ENCODE measurements at places on chromosomes 5 and 9.
A peak's percentile ranks its signal among the peaks of the same experiment; 100 is the strongest.

- DNase-seq, result no peak
These were observed 53.9 kb upstream of the TRIM32 start for GRCh38 chr9:116632990-116633838.

GRCh38 chr5:81140441-81140840, 92.7 kb upstream of the CKMT2 start:
- no peak for DNase-seq

GRCh38 chr9:73148447-73148937, 3.2 kb upstream of the ANXA1 start:
- no peak for DNase-seq

- no peak for DNase-seq
These were observed 692.9 kb upstream of the EDIL3 start for GRCh38 chr5:85077581-85077980.

- DNase-seq, result no peak
These were observed 214.4 kb upstream of the ELL2 start for GRCh38 chr5:96176022-96176421.

- no peak for DNase-seq
These were observed 103.9 kb downstream of the INSYN2B start for GRCh38 chr5:169876386-169876785.

GRCh38 chr9:91905991-91906469, 44.0 kb downstream of the ROR2 start:
- peak; percentile 50 for DNase-seq

DNA sequence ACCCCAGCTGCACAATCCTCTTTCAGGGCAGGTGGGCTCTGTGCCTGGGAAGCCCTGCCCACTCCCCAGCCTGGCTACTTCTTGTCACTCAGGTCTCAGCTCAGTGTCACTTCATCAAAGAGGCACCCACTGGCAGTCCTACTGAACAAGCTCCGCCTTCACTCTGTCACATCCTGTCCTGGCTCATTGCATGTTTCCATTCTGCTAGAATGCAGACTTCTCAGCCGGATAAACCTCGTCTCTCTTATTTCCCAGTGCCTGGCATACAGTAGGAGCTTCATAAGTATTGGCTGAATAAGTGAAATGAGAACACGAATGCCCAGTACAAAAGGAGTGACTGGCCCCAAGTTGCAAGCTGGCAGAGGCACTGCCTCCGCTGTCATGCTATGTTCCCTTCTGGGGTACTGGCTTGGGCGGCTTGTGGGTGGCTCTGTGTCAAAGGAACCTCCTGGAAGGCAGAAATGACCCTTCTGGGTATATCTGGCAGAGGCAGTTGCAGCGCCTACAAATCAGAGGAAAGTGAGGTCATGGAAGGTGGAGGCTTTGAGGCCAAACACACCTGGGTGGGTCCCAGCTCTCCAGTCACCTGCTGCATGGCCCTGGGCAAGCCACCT, 98.3 kb upstream of the PHYKPL start:
- no peak for DNase-seq

DNA sequence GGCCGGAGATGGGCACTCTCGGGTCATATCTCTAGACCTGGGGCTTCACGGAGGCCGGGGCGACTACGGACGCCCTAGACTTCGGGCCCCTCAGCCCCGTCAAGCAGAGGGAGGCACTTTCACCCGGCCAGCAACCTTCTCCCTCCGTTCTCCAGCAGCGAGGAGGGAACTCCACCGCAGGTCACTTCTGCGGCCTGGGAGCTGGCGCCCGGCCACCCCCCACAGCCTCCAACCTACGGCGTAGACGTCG, 201 bp downstream of the DOLK start:
- DNase-seq, result no peak

GRCh38 chr9:2787065-2787464, 56.8 kb downstream of the PUM3 start:
- no peak for DNase-seq

DNA sequence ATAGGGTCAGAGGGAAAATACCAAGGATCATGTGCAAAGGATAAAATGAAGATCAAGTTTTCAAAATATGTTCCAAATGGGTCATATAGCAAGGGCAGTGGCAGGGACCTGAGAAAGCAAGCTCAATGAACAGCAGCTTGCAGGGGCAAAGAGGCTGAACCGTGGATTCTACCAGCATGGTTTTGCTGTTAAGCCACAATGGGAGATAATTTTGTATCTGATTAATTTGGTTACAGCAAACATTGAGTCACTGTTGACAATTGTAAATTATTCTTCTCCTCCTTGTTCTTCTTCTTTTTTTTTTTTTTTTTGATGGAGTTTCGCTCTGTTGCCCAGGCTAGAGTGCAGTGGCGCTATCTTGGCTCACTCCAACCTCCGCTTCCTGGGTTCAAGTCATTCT, 18.4 kb upstream of the ERAP2 start:
- DNase-seq, result no peak

DNA sequence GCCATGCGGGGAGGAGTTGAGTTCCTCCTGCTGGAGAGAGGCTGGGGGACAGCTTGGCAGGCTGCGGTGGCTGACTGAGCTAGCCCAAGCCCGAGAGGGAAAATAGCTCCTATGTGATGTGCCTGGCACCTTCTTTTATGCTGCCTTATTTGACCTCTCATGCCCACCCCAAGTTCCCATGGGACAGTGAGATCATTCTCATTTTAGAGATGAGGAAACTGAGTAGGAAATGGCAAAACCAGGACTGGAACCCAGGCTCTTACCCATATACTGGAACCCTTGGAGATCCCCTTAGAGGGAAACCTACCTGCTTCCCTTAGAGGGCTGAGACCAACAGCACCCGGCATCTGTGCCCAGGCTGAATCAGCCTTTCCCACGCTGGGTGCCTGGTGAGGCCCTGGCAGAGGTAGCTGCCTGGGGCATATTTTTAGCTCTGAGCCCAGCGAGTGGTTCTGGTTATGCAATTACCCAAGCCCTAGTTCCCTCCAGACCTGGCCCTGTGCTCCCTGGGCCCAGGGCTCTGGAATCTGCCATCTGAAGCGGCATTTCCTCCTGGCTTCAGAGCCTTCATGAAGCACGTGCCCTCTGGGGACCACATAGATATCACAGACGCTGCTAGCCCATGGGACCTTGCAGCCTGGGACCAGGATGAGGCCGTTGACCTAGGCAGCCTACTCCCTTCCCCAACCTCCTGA, 23.6 kb downstream of the COL27A1 start:
- no peak for DNase-seq

- DNase-seq, result peak; percentile 98
These were observed at the start of gene NAIF1 for GRCh38 chr9:128066713-128067644. NAIF1 (minus strand) TSS chr9:128067320; CDS start chr9:128067101, 219 bp downstream.

- DNase-seq, result peak; percentile 86
These were observed 22.2 kb upstream of the JADE2 start for GRCh38 chr5:134503088-134503936.

DNA sequence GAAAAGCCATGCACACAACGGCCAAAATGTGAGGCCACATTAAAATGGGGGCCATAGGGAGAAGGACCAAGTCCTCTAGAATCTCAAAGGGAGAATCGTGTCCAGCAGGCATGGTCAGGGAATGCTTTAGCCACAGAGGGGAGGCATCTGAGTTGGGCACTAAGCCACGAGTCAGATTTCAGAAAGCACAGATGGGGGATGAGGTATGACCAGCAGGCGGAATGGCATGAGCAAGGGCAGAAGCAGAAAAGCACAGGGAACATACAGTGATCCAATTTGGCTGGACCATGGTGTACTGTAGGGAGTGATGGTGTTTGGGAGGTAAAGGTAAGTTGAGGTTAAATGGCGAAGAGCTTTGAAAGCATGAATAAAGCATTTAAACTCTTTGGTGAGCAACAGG, 214.6 kb downstream of the TLE1 start:
- DNase-seq, result no peak

DNA sequence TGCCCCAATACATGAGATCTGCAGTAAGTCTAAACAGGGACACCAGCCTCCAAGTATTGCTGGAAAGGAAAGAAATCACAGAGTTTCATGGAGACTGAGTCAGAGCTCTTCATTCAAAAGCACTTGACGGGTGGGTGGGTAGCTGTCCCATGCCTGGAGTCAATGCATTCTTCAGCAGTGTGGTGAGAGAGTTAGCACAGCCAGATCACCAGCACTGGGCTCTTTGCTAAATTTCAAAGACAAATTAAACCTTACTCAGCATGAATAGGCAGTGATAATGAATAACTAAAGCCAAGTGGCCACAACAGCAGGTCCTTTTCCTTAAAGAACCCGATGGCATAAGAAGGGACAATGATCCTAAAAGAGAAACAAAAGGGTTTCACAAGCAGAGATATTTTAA, 192.4 kb downstream of the ACTL7B start:
- no peak for DNase-seq

DNA sequence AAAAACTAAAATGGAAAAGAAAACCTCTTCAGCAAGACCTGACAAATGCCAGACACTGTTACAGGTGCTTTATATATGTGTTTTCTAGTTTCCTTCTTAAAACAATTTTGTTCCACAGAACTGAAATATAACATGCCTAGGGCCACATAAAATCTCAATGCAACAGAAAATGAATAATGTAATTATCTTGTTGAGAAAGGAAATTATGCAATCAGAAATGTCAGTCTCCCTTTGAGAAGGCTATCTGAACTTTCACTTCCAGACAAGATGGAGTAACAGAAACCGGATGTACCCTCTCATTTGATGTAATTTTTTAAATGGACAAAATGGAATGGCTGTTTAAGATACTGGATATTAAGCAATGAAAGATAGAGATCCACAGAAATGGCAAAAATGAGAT, 79.2 kb downstream of the AGTPBP1 start:
- no peak for DNase-seq

DNA sequence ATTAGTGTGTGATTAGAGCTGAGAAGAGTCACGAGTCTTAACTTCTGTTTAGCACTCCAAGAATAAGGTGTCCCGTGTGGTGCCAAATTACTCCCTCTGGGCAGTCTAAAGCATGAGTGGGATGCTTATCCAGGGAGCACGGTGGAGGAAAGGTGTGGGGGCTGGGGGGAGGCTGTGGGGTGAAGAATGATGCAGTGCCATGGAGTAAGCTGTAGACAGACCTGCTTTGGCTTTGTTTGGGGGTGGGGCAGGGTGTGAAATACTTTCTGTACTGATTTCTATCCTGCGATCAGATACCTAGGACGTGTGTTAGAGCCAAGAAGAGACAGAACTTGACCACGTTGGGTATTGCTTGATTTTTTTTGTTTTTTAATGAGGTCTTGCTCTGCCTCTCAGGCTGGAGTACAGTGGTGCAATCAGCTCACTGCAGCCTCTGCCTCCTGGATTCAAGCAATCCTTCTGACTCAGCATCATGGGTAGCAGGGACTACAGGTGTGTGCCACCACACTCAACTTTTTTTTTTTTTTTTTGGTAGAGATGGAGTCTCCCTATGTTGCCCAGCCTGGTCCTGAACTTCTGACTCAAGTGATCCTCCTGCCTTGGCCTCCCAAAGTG, 232.8 kb downstream of the MAN2A1 start:
- DNase-seq, result no peak

DNA sequence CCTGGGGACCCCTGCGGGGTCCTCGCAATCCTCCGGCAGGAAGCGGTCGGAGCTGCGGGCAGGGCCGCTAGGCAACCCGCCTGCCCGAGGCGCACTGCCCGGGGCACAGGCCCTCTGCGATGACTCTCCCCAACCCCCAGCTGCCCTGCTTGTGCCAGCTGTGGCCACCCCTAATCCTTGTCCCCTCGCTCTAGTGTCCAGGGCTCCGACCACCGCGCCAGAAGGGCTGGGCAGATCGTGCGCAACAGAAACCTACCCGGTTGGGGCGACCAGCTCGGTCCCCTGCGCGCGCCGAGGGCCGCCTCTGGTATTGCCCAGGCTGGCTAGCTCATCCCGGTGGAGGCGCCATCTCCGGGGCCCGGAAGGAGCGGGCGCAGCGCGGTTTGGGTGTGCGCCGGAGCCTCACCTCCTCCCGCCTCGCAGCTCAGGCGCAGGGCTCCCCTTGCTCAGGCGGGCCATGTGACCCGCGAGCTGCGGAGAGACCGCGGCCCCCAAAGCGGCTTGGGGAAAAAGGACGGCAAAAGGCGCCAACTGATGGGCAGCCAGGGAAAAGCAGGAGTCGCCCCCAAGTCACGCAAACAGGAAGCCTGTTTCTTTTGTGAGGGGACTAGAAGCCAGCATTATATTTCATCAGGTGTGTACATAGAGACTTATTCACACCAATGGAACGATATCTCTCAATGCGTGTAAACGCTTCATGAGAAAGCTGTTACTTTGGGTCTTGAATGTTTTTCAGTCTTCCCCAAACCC, 46.8 kb upstream of the RNF20 start:
- peak; percentile 33 for DNase-seq

GRCh38 chr5:9613360-9613759, 16.8 kb downstream of the TAS2R1 start:
- no peak for DNase-seq

- DNase-seq, result no peak
These were observed 142.5 kb downstream of the FSTL4 start for GRCh38 chr5:133469846-133470245.

- no peak for DNase-seq
These were observed 162.8 kb downstream of the KCTD16 start for GRCh38 chr5:144333336-144333920.

DNA sequence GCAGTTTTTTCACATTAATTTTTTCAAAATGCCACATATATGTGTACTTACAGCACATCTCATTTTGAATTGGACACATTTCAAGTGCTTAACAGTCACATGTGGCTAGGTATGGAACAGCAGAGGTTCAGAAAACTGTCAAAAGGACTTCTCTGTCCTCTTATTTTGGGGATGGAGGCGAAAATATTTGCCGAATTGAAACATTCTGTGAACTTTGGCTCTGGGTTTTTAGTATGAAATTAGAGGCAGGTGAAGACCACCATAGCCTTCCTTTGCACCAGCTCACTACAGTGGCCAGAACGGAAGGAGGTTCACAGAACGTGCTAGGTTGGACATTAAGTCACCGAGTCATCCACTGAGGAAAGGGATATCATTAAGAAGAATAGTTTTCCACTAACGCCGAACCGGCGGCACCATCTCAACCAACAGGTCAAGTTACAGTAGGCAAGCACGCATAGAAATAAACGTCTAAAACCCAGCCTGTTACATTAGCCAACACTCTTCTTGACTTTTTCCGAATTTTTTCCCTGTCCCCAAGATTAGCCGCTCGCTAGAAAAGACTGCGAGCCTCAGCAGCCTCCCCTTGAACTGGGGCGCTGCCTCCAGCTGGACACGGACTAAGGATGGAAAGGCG, 1.8 kb upstream of the TLE4 start:
- no peak for DNase-seq

- no peak for DNase-seq
These were observed 6.3 kb upstream of the TNFSF15 start for GRCh38 chr9:114811966-114812636.

DNA sequence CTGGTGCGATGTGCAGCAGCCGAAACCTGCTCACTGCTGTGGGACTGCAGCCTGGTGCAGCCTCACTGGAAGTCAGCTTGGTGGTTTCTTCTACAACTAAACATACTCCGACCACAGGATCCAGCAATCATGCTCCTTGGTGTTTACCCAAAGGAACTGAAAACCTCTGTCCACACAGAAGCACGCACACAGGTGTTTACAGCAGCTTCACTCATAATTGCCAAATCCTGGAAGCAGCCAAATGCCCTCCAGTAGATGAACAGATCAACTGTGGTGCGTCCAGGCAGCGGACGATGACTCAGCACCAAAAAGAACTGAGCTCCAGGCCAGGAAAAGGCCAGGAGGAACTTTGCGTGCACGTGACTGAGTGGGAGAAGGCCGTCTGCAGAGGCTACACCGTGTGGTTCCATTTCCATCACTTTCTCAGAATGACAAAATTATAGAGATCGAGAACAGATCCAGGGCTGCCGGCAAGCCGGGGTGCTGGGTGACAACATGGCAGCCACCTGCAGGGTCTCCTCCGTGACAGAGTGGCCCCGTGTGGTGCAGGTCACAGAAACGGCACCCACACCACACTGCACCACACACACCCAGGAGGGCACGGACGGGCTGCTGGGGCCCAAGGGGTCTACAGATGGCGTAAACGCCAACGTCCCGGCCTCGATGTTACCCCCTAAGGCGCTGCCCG, 23.1 kb upstream of the NSMF start:
- DNase-seq, result no peak

All from activated T-cell treated with anti-CD3 and anti-CD28 coated beads, Interleukin-2, amount 50 U/mL, for 48 hours (primary cell).